ENCODE measurements at places on chromosomes 1 and 21.

DNA sequence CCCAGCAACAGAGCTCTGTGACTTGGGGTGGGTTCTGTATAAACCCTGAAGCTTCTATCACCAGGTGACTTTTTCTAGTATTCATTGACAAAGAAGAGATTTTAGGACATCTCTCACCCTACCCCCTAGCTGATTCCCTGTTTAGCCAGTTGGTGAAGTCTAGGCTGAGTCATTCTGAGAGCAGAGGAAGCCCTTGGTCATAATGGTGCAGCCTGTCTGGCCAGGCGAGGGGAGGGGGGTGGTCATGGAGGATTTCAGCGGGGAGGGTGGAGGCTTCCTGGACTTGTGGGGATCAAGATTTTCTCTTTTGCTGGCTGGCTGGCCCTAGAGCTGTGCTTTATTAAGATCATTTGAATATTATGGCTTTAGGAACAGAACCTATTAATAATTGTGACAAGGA is 262.6 kb downstream of the CAMTA1 start:
- DNase-seq, result no peak

- DNase-seq, result no peak
Observed at GRCh38 chr1:59318271-59318860, 21.5 kb downstream of the FGGY start.

DNA sequence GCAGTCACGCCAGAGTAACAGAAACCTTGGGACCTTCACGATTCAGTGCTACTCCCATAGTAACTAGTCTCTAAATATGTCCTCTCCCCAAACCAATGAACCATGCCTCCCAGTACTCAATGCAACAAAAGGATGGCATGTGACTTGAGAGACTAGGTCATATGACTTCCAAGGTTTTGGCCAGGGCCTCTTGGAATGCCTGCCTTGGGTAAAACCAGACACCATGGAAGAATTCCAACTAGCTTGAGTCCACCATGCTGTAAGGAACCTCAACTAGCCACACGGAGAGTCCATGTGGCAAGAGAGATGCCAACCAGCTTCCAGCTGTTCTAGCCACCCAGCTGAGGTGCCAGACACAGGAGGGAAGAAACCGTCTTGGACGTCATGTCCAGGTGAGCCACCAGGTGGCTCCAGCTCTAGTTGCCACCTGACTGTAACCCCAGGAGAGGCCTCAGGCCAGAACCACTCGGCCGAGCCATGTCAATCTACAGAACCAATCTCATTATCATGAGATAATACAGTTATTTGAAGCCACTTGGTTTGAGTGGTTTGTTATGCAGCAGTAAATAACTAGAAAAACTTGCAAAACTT is 115.0 kb downstream of the SYF2 start:
- DNase-seq, result no peak

DNA sequence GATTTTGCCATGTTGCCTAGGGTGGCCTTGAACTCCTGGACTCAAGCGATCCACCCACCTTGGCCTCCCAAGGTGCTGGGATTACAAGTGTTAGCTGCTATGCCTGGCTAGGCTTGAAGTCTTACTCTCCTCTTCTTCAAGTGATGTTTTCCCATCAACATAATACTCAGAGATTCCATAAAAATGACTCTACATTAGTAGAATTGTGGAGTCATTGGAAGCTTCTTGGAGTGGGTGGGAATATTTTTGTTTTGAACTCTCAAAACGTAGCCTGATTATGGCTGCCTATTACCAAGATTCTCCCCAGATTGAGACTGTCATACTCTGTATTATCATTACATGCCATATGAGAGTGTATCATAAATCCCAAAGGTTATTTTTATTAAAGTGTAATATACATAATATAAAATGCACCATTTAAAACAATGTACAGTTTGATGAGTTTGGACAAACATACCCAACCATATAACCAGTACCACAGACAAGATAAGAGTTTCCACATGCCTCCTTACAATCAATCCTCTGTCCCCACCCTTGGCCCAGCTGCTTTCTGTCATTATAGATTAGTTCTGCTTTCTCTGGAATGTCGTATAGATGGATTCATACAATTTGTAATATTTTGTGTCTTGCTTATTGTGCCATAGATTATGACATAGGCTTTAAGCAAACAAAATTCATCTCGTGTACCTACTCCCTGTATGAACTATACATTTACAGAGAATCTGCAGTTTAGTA is 8.0 kb upstream of the DNM3 start:
- no peak for DNase-seq

DNA sequence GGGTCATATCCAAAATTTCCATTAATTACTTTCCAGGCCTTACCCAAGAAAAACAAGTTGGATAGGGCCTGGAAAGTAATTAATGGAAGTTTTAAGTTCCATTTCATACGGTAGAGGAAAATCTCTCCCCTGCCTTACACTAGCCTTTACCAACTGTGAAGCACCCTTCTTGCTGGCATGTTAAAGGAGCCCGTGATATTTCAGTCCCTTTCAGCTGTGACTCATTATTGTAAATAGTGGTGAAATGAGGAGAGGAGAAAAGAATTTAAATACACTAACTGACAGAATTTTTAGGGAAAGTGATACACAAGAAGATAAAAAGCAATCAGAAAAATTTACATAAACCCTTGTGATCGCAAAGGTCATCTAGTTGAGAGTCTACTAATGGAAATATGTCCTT is 20.3 kb upstream of the KAZN start:
- no peak for DNase-seq

GRCh38 chr1:37094302-37094701 is 60.0 kb upstream of the GRIK3 start:
- DNase-seq, result no peak

- DNase-seq, result no peak
Observed at GRCh38 chr1:225253784-225254183, 174.1 kb downstream of the LBR start.

- no peak for DNase-seq
Observed at GRCh38 chr21:17775431-17776126, 43.6 kb downstream of the C21orf91 start.

- DNase-seq, result no peak
Observed at GRCh38 chr1:7509598-7509997, 261.5 kb upstream of the VAMP3 start.

Measured in right renal pelvis (tissue), 4 donors.